ENCODE measurements at places on chromosomes 5 and 9.

- no peak for DNase-seq
Measured at GRCh38 chr5:170408226-170408625, 19.1 kb upstream of the KCNMB1 start.

- no peak for DNase-seq
Measured at GRCh38 chr5:58629271-58630159, 46.6 kb downstream of the RAB3C start.

GRCh38 chr5:135729321-135729786, 105.1 kb upstream of the SLC25A48 start:
- DNase-seq, result no peak

DNA sequence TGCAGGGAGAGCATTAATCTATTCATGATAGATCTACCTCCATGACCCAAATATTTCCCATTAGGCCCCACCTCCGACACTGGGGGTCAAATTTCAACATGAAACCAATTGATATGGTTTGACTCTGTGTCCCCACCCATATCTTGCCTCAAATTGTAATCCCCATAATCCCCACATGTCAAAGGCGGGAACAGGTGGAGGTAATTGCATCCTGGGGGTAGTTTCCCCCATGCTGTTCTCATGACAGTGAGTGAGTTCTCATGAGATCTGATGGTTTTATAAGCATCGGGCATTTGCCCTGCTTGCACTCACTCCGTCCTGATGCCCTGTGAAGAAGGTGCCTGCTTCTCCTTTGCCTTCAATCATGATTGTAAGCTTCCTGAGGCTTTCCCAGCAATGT, 153.5 kb downstream of the SV2C start:
- DNase-seq, result no peak

- no peak for DNase-seq
Measured at GRCh38 chr9:134408389-134408788, 82.1 kb downstream of the RXRA start.

GRCh38 chr9:127562841-127563401, 49.2 kb upstream of the STXBP1 start:
- DNase-seq, result peak; percentile 71

All from HT1080 (cell line).